Osteoblast (primary cell): ENCODE measurements at places on chromosomes 1 and 21. TPM values are rescaled to one million over a fixed set of nuclear protein-coding genes. Genes with fewer than 3 reads are reported as not detected.
A peak's percentile ranks its signal among the peaks of the same experiment; 100 is the strongest.

DNA sequence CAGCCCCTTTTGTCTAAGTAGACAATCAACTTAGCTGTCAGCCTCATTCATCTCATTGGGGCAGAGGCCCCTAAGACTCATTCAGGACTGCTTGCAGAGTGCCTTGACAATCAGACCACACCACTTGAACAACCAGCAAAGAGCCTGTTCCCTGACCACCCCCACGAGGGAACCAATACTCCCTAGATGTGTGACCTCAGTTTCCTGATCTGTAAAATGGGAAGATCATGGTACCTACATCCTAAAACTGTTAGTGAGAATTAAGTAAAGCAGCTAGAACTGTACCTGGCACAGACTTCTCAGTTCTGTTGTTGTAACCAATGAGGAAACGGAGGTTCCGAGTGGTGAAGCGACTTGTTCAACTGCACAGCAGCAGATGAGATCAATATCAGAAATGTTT is 298.5 kb downstream of the RRAGC start:
- DNase-seq: no peak

The OR2AK2 gene
- not detected in 2 replicates for total RNA-seq

The HENMT1 gene
- total RNA-seq: 4.7 and 5.3 TPM in 2 replicates

DNA sequence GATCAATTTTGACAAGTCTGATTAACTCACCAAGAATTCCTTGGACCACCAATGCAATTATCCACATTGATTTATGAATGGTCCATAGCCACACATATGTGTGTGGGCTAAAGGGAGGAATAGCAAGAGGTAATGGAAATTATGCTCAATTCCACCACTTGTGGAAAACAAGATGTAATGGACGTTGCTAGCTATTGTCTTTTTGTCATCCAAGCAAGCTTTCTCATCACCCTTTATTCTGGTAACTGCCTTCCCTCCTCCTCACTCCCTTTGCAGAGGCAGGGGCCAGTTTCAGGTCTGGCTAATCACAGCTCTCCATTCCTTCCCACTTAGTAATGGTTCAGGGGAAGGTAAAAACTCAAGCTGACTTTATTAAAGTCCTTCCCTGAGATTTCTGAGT is 24.7 kb upstream of the RAB3GAP2 start:
- DNase-seq: no peak

DNA sequence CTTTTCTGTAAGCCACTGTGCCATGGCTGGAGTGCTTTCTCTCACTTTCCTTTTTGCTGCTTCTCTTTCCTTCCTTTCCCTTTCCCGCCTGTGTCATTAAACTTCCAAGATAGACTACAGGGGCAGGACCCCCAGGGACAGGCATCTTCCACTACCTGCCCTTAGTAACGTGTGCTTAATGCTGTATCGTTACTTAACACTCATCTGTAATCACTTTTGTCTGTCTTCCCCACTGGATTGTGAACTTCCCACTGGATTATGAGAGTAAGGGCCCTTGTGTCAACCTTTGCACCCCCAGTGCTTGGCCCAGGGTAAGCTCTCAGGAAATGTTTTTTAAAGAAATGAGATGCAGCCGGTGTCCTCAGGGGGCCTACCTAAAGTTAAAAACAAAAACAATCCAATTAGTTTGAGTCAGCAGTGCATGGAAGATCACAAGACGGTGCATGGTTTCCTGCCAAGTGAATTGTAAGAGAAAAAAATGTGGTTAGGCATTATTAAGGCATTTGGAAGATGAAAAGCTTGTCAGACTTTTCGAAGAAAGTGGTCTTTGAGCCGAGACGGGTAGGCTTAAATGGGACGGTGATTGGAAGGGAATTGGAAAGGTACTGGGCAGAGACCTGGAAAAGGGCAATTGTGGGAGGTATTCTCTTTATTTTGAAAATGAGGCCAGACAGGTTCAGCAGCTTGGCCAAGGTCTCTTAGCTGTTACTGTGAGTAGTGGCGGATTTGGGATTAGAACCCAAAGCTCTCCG is 958 bp downstream of the LYPLAL1 start:
- peak; percentile 54 for DNase-seq

- DNase-seq: peak; percentile 99
Measured at GRCh38 chr1:31762726-31763670, 1.1 kb downstream of the ADGRB2 start.

The S100A12 gene
- not detected in 2 replicates for total RNA-seq

The KCNJ9 gene
- total RNA-seq: not detected in 2 replicates

- no peak for DNase-seq
Measured at GRCh38 chr1:81374481-81374880, 426.3 kb upstream of the ADGRL2 start.

DNA sequence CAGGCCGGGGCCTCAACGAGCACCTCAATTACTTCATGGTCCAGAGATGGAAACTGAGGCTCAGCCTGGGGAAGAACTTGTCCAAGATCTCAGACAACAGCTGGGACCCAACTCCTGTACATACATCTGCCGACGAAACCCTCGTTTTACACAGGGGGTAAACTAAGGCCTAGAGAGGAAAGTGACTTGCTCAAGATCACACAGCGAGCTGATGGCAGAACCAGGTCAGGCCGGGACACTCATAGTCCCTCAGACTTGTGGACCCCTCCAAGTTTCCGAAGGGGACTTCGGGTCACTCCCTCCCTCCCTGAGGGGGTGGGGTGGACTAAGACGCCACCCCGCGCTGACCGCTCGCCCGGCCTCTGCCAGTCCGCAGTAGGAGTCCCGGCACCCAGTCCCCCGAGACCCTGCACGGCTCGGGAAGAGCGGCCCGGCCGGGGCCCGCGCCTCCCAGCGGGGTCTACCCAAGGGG is 430 bp downstream of the WASF2 start:
- DNase-seq: peak; percentile 77

DNA sequence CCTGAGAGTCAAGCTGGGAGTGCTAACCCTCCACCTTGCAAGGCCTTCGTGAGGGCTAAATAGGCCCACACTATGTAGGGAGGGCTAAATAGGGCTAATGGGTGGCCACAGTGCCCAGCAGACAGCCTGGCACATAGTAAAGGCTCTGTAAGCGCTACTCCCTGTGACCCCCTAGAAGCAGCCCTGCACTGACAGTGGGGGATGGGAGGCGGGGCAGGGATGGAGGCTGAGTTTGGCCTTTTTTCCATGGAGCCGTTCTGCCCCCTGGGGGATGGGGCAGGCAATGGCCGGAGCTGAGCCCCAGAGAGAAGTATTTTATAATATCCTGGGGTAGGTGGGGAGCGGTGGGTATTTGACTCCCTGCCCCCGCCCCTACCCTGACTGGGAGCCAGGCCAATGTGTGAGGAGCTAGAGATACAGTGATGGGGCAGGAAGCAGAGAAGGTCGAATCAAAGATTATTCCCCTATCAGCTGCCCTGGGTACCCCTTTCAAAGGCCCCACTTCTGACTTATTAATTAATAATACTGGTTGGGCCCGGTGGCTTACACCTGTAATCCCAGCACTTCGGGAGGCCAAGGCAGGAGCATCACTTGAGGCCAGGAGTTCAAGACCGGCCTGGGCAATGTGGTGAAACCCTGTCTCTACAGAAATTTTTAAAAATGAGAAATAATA is 42.3 kb downstream of the LACTBL1 start:
- peak; percentile 96 for DNase-seq

DNA sequence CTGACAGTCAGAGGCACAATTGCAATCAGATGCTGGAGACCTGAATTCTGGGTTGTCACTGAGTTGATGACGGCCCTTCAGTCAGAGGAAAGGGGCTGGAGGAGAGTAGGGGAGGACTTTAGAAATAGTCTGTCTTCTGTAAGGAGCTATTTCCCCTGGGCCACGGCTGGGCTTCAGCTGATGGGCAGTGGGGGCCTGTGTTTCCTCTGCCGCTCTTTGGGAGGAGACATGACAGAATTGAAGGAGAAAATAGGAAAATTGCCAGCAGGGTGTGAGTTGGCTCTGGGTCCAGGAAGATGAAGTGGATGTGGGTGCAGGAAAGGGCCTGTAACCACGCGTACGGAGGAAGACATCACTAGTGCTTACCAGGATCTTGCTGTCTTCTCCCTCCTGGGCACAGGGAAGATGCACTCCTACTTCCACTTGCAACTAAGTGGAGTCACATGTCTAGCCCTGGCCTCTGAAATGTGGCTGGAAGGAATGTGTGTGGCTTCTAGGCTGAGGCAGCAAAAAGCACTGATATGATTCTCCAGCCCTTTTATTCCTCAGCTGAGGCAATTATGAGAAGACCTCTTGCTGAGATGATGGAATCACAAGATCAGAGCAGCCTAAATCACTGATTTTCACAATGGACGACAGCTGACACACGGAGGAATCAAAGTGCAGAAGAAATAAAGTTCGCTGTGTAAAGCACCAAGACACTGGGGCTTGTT is 250.0 kb downstream of the GRIK3 start:
- no peak for DNase-seq

The HHIPL2 gene
- total RNA-seq: 0.72 and 0.88 TPM in 2 replicates

- peak; percentile 65 for DNase-seq
Measured at GRCh38 chr1:235558621-235559169, 54.4 kb upstream of the B3GALNT2 start.

The CNIH3 gene
- 3.6 and 9.7 TPM in 2 replicates for total RNA-seq

- DNase-seq: peak; percentile 88
Measured at GRCh38 chr1:180586671-180587155, 27.9 kb downstream of the OVAAL start.

The C1orf50 gene
- 4.7 and 5.9 TPM in 2 replicates for total RNA-seq

DNA sequence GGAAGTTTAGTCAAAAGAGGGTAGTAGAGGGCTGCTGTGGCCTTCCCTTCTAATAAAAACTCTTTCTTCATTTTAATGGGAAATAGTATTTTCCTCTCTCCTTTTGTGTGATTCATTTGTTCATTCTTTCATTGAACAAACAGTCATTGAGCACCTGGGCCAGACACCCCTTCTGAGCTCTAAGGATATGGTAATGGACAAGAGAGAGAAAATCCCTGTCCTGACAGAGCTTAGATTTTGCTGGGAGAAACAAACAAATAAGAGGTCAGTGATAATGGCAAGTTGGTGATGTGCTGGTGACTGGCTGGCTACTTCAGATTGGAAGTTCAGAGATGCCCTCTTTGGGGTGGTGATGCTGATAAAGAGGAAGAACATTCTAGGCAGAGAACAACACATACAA is 59.3 kb downstream of the CDC14A start:
- DNase-seq: no peak

DNA sequence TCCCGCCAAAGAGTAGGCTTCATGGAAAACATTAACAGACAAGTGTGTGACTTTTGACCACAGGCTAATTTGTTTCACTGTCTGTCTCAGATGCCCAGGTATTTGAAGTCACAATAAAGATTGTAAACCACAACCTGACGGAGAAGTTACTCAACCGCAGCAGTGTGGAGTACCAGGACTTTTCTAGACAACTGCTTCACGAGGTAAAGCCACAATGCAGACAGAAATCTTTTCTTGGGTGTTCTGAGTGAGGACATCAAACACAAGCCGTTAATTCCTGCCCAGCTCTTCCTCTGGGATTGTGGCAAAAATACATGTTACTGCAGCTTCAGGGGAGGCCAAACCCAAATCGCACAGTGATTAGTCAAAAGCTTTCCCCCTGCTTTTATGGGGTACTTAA is 31.0 kb downstream of the UMODL1 start:
- DNase-seq: no peak

DNA sequence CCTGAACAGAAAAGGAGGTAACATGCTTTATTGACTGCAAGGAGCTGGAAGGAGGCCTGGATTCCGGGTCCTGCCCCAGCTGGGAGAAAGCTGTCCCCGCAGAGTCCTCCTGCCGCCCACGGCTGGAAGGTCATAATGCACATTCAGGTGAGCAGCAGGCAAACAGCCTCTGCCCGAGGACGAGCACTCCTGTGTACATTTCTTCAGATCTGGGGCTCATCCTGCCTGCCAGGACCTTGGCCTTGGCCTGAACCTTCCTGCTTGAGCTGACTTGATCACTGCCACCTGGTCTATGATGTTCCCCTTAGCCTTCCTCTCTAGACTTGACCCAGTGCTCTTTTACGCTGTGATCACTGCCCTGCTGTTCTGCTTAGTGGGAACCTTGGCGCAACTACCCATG is 17.9 kb upstream of the ZNF436 start:
- no peak for DNase-seq

The SSU72 gene
- 67.2 and 73.1 TPM in 2 replicates for total RNA-seq

DNA sequence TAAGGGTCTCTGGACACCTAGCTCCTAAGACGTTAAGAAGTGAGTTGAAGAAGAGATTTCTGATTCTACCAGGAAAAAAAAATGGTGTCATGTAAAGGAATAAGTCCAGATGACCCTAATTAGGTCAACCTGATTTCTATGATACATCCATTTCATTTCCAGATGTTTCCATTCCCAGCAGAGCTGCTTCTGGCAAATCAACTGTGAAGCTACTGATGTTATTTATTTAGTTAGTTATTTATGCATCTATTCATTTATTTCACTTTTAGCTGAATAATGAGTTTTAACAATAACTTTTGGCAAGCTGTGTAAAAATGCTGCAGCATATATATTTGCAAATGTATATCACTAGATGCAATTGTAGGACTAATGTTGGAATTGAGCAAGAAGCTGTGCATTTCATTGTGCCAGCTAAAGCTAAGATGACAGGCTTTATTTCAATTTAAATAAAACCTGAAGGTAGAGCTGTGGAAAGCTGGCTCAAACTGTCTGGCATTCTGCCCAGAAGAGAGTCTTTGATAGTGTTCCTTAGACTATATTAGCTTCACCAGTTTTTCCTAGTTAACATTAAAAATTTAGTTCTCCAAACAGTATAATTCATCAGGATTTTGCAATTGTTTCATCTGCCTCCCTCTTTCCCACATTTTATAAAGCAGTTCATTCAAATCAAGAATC is 1164.4 kb upstream of the ADGRL4 start:
- DNase-seq: no peak

DNA sequence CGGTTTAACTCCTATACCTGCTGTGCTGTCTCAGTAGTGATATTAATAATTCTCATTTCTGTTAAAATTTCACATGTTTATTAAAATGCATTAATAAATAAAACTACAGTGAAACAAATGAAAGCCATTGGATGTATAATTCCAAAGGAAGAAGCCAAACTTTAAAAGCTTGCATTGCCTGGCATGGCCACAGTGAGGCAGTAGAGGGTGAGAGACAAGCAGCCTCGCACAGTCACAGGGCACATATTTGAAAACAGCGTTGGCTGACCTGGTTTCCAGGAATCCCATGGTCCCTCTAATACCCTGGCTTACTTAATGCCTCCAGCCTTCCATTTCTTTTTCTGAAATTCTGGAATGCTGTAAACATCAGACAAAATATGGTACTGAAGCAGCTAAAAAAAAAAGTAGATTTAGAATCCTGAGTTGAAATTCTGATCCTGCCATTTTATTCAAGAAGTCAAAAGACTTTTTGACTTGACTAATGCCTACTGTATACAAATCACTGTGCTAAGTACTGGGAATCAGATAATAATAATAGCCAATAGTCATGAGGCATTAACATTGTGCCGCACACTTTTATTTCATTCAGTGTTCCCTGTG is 6.7 kb upstream of the RNASEL start:
- no peak for DNase-seq

The PRDM16 gene
- total RNA-seq: 6.5 and 8.3 TPM in 2 replicates

The SPOCD1 gene
- 58.6 and 67.8 TPM in 2 replicates for total RNA-seq

- no peak for DNase-seq
Measured at GRCh38 chr1:14877224-14877623, 276.3 kb upstream of the TMEM51 start.

The FCRL2 gene
- total RNA-seq: not detected in 2 replicates

GRCh38 chr21:34362136-34362444 is 1.7 kb upstream of the KCNE2 start:
- no peak for DNase-seq
